Aorta (tissue), 5 donors: ENCODE measurements at places on chromosomes 16 and 17. TPM values are rescaled to one million over a fixed set of nuclear protein-coding genes. Genes with fewer than 3 reads are reported as not detected.
A peak's percentile ranks its signal among the peaks of the same experiment; 100 is the strongest.

DNA sequence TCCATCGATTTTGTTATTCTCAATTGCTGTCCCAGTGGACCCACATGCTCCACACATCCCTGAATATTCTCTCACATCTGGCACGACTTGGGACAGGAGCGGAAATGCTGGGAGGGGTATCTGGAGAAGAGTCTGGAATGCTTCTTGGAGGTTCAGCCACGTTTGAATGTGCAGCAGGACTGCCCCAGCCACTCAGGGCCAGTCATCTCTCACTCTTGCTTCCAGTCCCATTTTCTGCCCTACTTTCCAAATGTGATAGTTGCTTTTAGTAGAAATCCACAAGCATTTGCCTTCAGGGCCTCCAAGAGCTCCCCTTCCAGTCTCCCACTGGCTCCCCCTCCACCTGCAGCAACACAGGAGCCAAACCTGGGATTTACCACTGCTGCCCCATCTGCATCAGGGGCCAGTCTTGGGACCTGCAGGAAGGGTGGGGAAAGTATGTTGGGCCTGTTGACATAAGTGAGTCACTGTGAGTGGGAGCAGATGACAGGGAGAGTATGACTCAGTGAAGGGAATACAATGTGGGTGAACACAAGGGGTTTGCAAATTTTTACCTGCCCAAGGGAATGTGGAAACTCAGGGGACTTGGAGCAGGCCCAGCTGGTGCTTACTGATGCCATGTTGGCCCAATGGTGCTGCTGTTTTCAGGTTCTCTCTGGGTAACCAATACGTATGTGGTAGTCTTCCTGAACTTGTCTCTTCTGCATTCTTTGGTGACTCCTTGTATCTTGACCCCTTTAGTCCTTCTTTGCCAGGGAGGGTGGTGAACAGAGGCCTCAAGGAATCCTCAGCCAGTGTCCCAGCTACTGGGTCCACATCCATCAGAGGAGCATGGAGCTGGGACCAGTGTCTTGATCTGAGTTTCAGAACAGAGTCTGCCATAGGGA is 78.8 kb upstream of the CRHR1 start:
- no peaks in the 10 kb centered on the region for H3K27me3 ChIP-seq
- no peak overlapping the region for H3K4me3 ChIP-seq
- H3K27ac ChIP-seq = no peak overlapping the region

DNA sequence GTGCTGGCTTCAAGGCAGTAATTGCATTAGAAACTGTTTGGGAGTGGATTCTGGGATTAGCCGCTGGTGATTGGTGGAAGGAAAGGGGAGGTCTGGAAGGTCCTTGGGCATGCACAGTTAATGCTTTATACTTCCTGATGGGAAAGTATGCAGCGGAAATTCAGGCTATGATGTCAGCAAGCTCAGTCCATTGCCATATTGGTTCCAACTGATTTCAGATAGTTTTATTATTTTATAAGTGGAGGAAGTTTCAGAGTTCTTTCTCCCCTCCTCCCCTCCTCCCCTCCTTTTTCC is 8.1 kb upstream of the CMTR2 start:
- DNase-seq = no peak
- no peak overlapping the region for H3K27ac ChIP-seq
- H3K27me3 ChIP-seq = no peaks in the 10 kb centered on the region
- no peak overlapping the region for H3K4me3 ChIP-seq
- H3K36me3 ChIP-seq = no peaks in the 10 kb centered on the region

DNA sequence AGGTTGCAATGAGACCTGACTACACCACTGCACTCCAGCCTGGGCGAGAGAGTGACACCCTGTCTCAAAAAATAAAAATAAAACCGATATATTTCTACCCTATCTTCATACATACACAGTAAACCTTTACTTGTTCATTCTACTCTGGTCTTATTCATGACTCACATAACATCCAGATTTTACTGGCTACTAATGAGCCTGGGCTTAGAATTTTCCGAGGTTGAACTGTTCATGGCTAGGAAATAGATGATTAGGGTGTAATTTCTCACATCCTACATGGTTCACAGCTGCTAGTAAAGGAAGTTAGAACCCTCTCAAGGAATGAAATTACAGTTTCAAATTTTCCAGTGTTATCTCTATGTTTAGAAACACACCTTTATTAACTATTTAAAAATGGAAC is 14.7 kb downstream of the GSPT1 start:
- H3K27ac ChIP-seq = no peak overlapping the region
- no peak for DNase-seq
- H3K4me1 ChIP-seq = no peaks in the 10 kb centered on the region
- H3K36me3 ChIP-seq = no peaks in the 10 kb centered on the region
- H3K27me3 ChIP-seq = no peaks in the 10 kb centered on the region

GRCh38 chr16:75305364-75306098 is 54.1 kb upstream of the BCAR1 start:
- H3K36me3 ChIP-seq = no peaks in the 10 kb centered on the region
- DNase-seq = peak; percentile 85
- H3K27ac ChIP-seq = peak overlapping the region; percentile 94
- no peak overlapping the region for H3K4me3 ChIP-seq

GRCh38 chr17:4709794-4710692 is at the start of gene ARRB2:
Gene ARRB2, plus strand, starts transcription at chr17:4710632. Its CDS starts 90 bp downstream, at chr17:4710722.
- H3K36me3 ChIP-seq = no peaks in the 10 kb centered on the region
- no peaks in the 10 kb centered on the region for H3K4me1 ChIP-seq
- H3K27ac ChIP-seq = no peak within 1 kb of the TSS
- peak within 1 kb of the TSS; percentile 60 for H3K4me3 ChIP-seq
- DNase-seq = peak; percentile 99

DNA sequence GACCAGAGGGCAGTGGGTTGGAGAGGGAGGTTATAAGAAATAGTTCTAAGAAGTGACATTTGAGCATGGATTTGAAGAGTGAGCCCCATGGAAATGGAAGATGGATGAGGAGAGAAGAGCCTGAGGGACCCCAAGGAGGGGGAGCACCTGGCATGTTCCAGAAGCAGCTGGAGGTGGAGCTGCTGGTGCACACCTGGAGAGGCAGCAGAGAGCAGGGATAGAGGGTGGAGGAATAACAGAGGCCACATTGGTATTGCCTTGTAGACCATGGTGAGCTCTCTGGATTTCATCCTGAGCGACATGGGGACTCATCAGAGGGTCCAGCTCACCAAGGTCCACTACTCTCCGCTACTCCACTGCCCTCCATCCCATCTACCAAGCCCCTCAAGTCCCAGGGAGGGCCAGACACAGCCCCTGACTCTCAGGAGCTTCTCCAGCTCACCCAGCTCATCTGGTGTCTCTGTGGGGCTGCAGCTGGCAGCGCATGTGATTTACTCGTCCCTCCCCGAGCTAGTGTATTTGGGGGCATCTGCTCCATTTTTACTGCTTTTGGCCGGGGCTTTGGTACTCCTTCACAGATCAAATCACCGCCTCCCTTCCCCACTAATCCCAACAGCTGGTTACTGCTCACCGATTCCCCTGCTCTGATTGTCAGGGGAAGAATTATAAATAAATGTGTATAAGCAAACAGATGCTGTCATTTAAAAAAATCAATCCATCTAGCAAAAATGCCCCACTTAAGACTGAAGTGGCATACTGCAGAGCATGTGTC is 22.1 kb upstream of the KDM8 start:
- no peak for DNase-seq
- H3K4me3 ChIP-seq = no peak overlapping the region
- no peaks in the 10 kb centered on the region for H3K27me3 ChIP-seq
- no peaks in the 10 kb centered on the region for H3K4me1 ChIP-seq
- no peak overlapping the region for H3K27ac ChIP-seq

GRCh38 chr17:19321481-19322128 is 40.9 kb downstream of the B9D1 start:
- H3K36me3 ChIP-seq = no peaks in the 10 kb centered on the region
- H3K27me3 ChIP-seq = no peaks in the 10 kb centered on the region
- H3K27ac ChIP-seq = no peak overlapping the region
- H3K4me3 ChIP-seq = no peak overlapping the region
- no peak for DNase-seq
- no peaks in the 10 kb centered on the region for H3K4me1 ChIP-seq

DNA sequence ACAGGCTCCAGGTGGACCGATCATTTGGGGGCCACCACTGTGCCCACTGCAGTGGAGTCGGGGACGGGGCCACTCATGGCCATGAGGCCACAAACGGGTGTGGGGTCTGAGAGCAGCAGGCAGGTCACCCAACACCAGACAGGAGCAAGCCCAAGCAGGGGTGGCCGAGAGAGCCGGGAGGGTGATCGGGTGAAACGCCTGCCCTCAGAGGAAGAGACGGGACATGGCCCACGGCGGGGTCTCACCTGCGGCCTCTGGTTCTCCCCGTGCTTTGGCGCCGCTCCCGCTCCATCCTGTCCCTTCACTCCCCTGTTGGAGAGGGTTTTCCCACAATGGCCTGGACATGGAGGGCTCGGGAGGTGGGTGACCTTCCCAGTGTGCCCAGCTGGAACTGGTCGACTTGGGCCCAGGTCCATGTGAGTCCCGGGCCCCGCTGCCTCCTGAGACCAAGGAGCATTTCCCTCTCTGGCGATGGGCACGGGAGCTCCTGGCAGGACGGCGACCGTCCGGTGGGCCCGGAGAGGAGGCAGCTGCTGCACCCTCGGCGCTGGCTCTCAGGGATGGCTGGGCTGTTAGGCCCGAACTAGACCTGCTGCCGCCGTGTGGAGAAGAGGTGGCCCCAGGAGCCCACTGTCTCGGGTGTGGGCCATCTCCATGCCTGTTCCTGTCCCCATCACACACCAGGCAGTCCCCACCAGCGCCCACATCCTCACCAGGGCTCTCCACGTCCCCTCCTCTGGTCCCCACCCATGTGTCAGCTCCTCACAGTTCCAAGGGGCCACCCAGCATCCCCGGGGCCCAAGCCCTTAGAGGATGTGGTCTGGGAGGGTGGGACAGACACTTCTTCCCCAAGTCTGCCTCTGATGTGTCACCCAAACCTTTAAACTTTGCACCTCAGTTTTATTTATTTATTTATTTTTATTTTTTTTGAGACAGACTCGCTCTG is 13.4 kb upstream of the BAHCC1 start:
- DNase-seq = peak; percentile 47
- H3K4me1 ChIP-seq = no peaks in the 10 kb centered on the region
- no peak overlapping the region for H3K27ac ChIP-seq
- H3K27me3 ChIP-seq = no peaks in the 10 kb centered on the region
- H3K36me3 ChIP-seq = no peaks in the 10 kb centered on the region

Gene ADAM11
- 1.4 TPM for total RNA-seq

Gene CNTD1
- total RNA-seq = 0.81 TPM

Gene ABCA10
- total RNA-seq = 6.3 TPM
